NCI-H2081 (cell line): ENCODE measurements at places on chromosomes 12 and 14.

DNA sequence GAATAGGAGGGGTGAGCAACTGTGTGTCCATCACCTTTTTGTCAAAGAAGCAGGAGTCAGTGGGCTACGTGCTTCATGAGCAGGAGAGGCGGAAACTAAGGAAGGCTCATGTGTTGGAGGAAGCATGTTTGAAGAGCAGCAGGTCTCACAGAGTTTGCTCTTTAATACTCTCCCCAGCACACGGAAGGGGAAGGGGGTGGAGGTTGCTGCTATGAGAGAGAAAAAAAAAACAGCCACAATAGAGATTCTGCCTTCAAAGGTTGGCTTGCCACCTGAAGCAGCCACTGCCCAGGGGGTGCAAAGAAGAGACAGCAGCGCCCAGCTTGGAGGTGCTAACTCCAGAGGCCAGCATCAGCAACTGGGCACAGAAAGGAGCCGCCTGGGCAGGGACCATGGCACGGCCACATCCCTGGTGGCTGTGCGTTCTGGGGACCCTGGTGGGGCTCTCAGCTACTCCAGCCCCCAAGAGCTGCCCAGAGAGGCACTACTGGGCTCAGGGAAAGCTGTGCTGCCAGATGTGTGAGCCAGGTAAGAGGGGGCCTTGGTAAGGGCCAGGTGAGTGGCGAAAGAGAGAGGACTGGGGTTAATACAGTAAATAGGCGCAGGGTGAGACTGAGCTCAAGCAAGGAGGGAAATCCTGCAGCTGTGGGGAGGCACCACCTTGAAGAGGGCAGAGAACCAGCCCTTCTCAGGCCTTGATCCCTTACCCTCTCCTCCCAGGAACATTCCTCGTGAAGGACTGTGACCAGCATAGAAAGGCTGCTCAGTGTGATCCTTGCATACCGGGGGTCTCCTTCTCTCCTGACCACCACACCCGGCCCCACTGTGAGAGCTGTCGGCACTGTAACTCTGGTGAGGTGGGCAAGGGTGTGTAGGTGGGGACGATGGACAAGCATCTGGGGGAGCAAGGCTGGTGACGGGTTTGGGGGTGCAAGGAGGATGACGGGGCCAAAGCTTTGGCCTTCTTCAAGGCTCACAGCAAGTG is at the start of gene CD27:
TSS of gene CD27 (plus strand) at position 252 of the 985 bp plus-strand sequence. CDS start at position 393, 141 bp downstream.
- DNase-seq: no peak

- DNase-seq: no peak
These were observed 63.4 kb upstream of the SLCO1C1 start for GRCh38 chr12:20631711-20632110.

GRCh38 chr12:100061814-100062213 is 77.1 kb upstream of the ANKS1B start:
- no peak for DNase-seq

DNA sequence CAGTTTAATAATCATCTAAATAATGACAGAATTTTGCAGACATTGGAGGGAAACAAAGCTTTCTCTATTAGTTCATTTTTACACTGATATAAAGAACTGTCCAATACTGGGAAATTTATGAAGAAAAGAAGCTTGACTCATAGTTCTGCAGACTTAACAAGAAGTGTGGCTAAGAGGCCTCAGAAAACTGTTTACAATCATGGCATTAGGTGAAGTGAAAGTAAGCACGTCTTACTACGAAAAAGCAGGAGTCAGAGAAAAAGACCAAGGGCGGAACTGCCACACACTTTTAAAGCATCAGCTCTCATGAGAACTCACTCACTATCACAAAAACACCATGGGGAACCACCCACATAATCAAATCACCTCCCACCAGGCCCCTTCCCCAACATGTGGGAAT is 804.4 kb downstream of the FLRT2 start:
- DNase-seq: no peak

GRCh38 chr12:53232646-53233461 is 845 bp upstream of the RARG start:
- DNase-seq: no peak

GRCh38 chr12:130419116-130419515 is 81.4 kb downstream of the PIWIL1 start:
- no peak for DNase-seq

GRCh38 chr14:96725232-96725631 is 72.0 kb upstream of the VRK1 start:
- no peak for DNase-seq

DNA sequence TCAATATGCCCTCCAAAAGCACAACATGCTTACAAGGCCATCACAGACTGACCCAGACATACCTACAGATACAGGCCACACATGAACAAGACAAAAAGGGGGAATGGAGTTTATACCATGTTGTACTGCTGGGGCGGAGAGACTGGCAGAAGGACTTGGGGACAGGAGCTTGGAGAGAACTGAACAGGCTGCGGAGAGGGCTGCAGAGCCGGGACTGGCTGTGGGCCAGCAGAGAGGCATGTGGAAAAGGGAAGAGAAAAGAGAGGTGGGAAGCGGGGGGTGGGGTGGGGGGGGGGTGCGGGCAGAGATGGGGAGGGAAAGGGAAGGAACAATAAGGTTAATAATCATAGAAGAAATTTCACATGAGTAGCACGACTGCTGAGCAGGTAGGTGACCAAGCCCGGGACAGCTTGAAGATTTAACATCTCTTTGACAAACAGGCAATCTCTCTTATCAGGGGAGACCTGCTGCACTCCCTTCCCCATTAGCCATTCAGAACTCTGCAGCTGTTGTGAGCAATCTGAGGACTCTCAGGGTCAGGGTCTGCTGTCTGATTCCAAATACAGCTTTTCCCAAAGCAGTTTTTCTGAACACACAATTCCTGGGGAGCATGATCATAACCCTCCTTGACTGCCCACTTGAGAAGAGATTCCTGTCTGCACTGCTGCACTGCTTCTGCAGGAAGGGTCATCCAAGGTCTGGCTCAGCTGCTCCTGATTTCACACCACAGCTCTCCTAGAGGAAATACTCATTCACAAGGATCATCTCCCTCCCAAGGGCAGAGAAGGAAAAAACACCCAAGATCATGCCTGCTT is 21.6 kb upstream of the STAC3 start:
- no peak for DNase-seq

DNA sequence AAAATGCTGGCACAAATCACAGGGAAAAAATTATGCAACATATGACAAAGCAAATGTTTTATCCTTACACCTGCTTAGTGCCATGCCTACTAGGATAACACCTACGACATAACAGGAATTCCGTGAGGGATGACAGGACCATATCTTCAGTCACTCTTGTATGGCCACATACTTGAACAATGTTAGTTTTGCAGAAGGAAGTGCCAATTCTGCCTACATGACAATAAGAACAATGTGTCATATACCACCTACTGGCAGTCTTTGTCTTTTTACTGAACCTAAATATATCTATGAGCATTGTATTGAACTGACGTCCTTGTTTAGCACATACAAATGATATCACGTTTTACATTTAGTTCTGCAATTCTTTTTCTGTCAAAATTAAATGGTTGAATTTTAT is 234.0 kb downstream of the ADAMTS20 start:
- no peak for DNase-seq

DNA sequence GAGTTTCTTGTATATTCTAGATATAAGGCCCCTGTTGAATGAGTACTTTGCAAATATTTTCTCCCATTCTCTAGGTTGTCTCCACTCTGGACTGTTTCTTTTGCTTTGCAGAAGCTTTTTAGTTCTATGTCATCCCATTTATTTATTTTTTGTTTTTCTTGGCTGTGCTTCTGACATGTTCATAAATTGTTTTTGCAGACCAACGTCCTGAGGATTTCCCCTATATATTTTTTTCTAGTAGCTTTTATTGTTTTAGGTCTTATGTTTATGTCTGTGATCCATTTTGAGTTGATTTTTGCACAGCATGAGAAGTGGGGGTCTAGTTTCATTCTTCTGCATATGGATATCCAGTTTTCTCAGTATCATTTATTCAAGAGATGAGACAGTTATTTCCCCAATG is 70.4 kb upstream of the BTG1 start:
- no peak for DNase-seq

DNA sequence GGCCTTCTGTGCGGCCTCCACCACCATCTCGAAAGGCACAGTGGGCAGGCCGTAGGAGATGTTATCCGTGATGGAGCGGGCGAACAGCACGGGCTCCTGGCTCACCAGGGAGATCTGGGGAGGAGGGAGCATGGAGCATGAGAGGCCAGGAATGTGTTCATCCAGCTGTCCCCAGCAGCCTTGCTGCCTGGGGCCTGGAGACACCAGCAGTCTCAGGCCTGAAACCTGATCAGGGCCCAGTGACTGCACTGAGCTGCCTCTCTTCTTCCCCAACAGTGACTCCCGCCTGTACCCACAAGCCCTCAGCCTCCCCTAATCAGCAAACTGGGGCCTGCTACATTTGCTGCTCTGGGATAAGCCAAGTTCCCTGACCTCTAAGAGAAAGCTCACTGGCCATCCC is 30.9 kb downstream of the ABCB9 start:
- no peak for DNase-seq

GRCh38 chr14:99744199-99744872 is 48.9 kb upstream of the EML1 start:
- no peak for DNase-seq

DNA sequence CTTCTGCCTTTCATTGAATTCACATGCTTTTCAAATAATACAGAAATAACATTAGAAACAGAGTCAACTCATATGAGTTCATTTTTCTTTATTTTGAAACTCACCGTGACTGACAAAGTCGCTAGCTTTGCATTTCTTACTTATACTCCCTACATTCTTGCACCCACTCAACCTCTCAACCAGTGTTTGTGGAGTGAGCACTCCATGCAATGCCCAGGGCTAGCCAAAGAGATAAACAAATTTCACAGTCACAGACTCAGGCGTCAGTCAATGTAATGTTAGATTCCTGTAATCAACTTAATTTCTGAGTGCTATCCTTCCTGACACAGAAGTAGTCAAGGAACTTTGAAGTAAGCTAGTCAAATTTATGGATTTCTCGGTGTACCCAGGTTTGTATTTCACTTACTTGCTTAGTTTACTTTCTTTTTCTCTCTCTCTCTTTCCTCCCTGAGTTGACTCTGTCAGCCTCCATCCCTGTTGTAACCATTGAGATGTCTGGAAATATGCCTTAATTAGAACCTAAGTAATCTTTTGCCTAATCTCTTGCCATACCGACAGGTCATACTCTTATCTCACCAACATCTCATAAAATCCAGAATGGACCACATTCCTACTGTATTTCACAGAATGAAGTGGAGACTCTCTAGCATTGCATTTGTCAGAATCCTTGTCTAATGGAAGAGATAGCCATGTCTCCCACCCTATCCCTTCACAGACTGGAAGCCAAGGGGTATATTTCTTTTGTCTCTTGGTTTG is 413.0 kb downstream of the AEBP2 start:
- no peak for DNase-seq

DNA sequence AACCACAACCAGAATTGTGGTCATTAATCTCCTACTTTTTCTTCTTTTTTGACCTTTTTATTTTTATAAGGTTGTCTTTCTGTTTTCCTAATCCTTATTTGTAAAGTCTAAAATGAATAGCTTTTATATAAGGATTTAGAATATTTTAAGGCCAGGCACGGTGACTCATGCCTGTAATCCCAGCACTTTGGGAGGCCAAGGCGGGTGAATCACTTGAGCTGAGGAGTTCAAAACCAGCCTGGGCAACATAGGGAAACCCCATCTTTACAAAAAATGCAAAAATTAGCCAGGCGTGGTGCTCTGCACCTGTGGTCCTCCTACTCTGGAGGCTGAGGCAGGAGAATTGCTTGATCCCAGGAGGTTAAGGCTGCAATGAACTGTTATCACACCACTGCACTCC is 55.1 kb downstream of the IFT81 start:
- no peak for DNase-seq

DNA sequence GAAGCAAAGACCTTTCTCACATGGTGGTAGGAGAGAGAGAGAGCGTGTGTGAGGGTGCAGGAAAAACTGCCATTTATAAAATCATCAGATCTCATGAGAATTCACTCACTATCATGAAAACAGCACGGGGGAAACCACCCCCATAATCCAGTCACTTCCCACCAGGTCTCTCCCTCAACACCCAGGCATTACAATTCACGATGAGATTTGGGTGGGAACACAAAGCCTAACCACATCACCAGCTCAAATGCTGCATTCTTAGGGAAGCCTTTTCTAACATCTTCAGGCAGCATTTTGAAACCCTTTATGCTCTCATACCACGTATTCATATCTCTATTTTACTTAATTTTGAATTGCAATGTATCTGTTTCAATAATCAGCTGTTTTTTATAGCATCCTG is 165.9 kb downstream of the TMTC3 start:
- no peak for DNase-seq

DNA sequence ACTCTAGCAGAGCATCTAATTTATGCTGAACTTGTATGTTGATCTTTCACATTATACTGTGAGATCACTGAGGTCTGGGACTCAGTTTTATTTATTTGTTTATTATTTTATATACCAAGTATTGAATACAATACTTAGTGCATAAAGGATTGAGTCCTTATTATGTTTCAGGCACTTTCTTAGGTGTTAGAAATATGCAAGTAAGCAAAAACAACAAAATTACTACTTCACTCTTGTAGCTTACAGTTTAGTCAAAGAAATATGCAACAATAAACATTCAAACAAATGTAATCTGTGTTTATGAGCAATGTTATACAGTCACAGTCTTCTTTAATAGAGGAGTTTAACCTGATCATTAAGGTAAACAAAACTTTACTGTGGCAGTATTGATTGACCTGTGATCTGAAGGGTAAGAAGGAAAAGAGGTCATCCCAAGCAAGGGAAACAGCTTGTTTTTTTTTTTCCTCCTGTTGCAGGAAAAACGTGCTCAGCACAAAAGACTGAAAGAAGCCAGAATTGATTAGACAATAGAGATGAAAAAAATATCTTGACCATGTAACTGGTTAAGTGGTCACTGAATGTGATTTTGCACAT is 990.7 kb downstream of the TRHDE start:
- no peak for DNase-seq

DNA sequence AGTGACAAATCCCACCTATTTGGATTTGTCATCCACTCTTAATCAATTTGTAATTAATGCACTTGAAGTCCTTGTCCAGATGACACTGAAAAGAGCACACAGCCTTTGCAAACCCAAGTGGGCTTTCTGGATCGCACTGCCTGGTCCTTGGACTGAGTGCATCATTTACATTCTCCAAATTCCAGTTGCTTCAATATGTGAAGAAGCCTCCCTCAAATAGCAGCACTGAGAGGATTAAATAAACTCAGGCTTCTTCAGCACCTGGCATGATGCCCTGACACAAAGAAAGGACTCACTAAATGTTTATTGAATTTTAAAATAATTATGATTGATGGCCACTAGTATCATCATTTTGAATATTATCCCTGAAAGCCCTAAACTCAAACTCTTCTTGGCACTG is 496.5 kb downstream of the VRK1 start:
- no peak for DNase-seq
